ENCODE measurements at places on chromosomes 1 and 21.

GRCh38 chr1:244296003-244296402, 155.7 kb downstream of the ADSS2 start:
- DNase-seq = no peak

DNA sequence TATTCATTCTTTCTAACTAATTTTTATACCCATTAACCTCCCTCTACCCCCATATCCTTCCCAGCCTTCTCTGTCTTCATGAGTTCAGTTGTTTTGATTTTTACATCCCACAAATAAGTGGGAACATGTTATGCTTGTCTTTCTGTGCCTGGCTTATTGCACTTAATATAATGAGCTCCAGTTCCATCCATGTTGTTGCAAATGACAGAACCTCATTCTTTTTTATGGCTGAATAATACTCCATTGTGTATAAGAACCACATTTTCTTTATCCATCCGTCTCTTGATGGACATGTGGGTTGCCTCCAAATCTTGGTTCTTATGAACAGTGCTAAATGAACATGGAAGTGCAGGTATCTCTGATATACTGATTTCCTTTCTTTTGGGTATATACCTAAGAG, 21.5 kb downstream of the AGPAT3 start:
- DNase-seq = no peak

GRCh38 chr21:20999659-21000058, 1.4 kb downstream of the NCAM2 start:
- no peak for DNase-seq

DNA sequence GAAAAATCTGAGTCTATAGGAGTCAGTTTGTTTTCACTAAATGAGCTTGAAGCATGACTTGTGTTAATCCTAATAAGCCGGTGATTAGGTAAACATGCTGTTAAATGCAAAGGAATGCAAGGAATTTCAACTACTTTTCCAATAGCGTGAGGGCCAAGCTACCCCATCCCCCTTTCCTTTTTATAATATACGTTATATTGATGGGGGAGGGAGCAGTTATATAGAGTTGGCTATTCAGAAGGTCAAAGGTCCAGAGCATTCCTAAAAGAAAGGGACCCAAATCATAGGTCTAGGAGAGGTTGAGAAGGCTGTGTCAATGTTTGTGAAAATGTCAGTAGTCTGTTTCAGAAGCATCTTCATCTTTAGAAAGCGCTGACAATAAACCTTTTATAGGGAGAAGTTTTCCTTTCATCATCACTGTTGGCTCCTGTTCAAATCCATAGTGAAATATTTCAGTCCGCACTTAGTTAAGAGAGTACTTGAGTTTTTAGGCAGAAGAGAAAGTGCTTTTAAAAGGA, 3.8 kb downstream of the CCN1 start:
- no peak for DNase-seq

GRCh38 chr1:89807503-89807902, 13.3 kb upstream of the LRRC8D start:
- no peak for DNase-seq

DNA sequence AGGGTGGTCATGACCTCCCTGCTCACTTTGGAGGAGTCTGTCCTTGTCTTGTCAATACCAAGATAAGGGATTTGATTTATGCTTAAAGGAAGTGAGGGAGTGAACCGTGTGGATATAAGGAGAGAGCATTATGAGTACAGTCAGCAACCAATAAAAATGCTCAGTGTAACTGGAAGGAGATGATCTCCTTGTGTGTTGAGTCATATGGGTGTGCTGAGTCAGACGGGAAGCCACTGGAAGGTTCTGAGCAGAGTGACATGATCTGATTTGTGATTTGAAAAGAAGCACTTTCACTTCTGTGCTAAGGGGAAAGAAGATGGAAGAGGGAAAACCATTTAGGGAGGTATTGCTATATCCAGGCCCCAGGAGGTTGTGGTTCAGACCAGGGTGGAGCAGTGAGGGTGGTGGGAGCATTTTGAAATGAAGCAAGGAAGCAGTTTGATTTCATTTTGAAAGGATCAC, 2.5 kb upstream of the BCL10 start:
- no peak for DNase-seq

DNA sequence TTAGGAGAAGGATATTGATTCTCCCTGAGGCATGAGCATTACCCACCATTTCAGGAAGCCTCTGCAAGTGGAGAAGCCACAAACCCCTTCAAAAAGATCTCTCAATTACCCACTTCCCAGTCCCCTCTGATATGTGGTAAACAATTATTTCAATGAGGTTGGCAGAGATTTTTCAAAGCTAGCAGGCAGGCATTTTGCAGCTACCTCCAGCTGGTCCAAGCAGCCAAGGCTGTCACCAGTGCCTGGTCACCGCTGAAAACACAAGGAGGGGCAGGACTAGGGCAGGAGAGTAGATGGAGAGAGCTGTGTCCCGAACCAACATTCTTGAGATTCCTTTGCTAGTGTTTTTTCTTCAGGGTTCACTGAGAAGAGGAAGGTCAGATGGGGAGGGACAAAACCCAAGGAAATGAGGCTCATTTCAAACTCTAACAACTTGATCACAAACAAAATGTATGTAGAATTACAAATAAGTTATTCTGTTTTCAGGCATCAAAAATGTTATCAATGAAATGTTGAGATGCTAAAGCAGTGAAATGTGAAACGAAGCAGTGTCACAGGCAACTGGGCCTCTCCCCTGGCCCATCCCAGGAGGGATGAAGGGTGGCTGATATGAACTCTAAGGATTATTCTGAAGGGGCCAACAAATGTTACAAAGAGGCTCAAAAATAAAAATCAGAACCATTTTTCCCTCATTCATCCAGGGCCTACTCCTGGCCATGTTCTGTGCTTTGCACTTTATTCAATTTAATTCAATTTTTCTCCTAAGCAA, 22.3 kb downstream of the APP start:
- DNase-seq = no peak

GRCh38 chr21:44444286-44444931, 10.9 kb upstream of the LRRC3 start:
- DNase-seq = peak; percentile 72

- DNase-seq = no peak
These were observed 84.1 kb downstream of the MRPS6 start for GRCh38 chr21:34157521-34157920.

GRCh38 chr1:188817814-188818213, 1659.8 kb downstream of the BRINP3 start:
- DNase-seq = no peak

DNA sequence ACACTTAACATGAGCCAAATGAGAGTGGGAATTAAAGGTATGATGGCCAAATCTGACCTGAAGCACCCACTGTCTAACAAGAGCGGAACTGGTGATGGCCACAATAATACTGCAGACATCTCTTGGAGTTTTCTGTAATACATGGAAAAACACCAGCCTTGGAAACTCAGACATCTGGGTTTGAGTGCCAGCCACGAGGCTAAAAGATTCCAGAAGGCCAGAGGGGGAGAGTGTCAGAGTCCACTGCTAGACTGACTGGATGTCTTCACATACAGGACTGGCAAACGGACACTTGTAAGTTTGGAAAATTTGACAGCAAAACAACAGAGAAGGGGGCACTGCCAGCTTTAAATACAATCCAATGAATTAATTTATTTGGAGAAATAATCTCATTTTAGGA, 175.1 kb downstream of the ADSS2 start:
- DNase-seq = no peak

DNA sequence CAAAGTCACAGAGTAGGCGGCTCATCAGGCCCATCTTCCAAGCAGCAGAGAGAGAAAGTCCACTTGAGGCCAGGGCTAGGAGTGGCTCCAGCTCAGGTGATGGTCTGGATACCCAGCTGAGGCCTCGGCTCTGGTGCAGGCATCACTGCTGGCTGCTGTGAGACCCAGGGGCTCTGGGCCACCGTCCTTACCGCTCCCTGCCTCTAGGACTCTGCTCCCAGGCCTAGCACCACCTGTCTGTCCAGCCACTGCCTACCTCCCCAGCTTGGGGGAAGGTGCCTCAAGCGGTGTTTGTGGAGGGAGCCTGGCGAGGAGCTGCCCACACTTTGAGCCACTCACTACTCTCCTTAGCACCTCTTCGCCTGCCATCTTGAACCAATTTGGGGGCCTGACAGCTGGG, 57.9 kb downstream of the DMRTB1 start:
- no peak for DNase-seq

GRCh38 chr1:241332987-241333386, 24.0 kb downstream of the RGS7 start:
- DNase-seq = no peak

- DNase-seq = no peak
These were observed 76.9 kb upstream of the LYST start for GRCh38 chr1:235943581-235944114.

GRCh38 chr1:167529829-167530474, 11.6 kb upstream of the CD247 start:
- no peak for DNase-seq

- no peak for DNase-seq
These were observed 16.4 kb downstream of the ETS2 start for GRCh38 chr21:38821959-38822682.

DNA sequence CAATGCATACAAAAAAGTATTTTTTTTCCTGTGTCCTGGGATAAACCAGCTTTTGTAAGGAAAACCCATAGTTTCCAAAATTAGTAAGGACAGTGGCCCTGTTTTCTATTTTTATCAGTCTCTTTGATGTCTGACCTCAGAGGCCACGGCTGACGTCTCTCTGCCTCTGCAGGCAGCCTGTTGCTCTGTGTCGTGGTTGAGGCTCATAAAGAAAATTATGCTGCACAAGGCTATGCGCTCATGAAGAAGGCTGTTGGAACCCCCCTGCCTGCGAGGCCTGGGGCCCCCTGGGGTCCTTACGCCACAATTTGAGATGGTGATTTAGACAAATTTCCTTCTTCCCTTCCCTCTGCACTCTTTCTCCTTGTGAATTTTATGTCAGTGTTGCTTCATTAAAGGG, 48.9 kb downstream of the AGPAT3 start:
- DNase-seq = peak; percentile 59

- no peak for DNase-seq
These were observed 53.1 kb downstream of the S100B start for GRCh38 chr21:46551636-46552241.

- no peak for DNase-seq
These were observed 13.7 kb downstream of the GGPS1 start for GRCh38 chr1:235342039-235342438.

- DNase-seq = no peak
These were observed 126.4 kb downstream of the CLIC6 start for GRCh38 chr21:34795175-34795547.

GRCh38 chr21:15422783-15423182, 307.0 kb upstream of the USP25 start:
- no peak for DNase-seq

GRCh38 chr1:180117764-180118116, 36.9 kb upstream of the QSOX1 start:
- no peak for DNase-seq

DNA sequence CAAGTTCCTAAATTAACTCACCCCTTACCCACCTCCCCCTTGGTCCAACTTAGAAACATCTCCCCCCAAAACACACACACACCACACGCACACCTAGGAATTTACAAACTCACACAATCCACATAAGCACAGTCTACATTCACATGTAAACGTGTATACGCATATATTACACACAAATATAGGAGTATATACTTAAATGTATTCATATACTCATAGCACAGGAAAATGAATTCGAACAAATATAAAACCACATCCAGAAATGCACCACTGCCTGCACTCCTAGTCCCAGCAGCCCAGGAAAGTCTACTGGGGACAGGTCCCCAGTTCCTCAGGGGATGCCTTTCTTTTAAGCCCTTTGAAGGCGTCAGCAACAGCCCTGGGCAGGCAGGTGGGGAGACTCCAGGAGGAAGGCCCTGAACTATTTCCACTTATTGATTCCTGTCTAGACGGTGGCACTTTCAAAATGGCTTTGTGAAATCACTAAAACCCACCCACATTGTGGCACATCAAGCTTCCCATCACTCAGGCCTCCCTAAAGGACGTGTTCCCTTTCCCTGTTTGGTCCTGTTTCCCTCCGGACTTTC, 3.1 kb upstream of the DMBX1 start:
- peak; percentile 36 for DNase-seq
